Retina (tissue), 1 donor: ENCODE measurements at places on chromosomes 11 and 22.

DNA sequence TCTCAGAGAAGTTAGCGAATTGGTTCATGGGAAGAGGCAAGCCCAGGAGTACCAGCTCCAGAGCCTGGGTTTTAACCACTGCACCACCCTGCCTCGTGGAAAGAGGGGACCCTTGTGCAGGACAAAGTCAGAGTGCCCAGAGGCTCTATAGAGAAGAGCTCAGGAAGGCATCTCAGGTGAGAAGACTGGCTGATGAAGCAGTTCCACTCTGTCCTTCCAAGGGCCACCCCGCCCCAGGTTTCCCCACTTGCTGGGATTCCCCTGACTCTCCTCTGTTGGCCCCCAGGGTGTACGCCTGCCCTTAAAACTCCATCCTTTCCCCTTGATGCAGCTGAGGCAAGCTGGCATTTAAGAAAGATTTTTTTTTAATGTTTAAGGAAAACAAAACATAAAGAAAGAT, 265.8 kb downstream of the BUD13 start:
- no peak for DNase-seq

DNA sequence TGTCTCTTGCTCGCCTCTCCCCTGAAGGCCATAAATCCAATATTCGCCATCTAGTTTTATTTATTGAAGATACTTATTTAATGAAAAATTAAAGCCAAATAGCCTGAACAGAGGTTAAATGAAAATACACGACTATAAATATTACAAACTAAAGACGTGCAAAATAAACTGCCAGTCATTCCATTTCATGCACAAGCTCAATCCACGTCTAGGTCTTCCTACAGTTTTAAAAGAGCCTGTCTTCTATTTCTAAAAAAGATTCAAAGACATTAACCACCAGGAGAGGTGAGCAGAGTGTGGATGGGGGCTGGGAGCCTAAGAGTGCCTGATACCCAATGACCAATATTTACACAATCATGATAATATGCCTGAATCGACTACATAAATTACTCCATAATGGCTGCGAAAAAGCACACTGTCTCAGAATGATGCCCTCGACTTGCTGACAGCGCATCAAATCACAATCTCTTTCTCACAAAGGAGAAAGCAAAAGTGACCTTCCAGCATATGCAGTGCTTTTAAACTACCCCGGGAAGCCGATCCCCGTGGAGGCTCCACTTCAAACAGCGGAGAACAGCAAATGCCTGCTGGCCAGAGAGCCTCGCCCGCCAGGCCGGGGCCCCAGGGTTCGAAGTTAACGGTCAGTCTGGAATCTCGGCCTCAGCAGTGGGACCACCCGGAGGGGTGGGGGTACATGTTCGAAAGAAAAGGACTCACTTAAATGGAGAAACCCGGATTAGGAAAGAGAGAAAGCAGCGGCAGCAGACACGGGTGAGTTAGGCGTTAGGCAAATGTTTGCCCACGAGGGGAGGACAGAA, 1.7 kb downstream of the FCHSD2 start:
- DNase-seq, result peak; percentile 80

GRCh38 chr11:19777039-19777376, 64.4 kb downstream of the NAV2 start:
- DNase-seq, result no peak

GRCh38 chr11:70483077-70483861, 84.9 kb downstream of the CTTN start:
- DNase-seq, result no peak

DNA sequence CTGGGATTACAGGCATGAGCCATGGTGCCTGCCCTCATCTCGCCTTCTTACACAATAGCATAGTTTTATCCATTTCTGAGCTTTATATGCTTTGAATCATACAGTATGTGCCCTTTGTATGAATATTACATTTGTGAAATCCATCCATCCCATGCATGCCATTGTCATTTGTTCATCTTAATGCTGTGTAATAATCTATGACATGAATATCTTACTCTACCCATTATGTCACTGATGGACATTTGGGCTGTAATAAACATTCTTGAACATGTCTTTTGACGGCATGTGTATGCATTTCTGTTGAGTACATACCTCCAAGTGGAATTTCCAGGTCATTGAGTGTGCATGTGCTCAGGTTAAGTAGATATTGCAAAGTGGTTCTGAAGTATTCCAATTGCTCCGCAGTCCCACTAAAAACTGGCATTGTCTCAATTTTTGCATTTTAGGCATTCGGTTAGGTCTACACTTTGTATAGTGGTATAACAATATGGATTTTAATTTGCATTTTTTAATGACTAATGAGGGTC, 339.3 kb upstream of the SYN3 start:
- no peak for DNase-seq

DNA sequence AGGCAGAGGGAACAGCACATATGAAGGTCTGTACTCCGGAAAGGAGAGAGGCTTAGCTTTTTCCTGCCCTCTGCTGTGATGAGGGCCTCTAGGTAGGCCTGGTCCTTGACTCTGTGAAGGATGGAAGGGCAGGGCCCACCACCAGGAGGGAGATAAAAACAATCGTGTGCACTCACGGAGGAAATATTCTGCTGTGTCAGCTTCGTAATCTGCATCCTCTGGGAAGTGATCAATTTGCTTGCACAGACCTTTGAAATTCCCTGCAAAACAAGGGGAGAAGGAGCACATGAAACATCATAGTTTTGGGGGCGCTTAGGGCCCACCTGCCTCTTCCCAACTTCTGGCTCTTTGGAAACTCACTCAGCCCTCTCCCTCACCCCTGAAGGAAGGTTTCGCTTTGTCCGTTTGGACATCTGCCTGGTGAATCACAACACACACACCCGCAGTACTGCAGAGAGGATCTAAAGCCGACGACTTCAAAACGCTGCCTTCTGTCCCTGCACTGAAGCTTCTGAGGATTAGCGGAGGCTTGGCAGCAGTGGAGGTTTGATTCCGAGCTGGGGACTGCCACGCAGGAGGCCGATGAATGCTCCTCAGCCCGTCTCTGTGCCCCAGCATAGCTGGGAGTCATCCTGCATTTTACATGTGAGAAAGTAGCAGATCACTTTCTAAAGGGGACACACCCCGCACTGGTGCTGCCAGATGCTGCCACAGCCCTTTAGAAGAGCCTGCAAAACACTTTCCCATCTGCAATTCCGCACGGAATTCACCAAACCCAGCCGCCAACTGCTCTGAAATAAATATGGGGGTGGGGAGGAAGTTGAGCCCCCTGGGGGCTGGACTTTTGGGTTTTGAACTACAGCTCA, 58.6 kb upstream of the EIF3D start:
- DNase-seq, result no peak

DNA sequence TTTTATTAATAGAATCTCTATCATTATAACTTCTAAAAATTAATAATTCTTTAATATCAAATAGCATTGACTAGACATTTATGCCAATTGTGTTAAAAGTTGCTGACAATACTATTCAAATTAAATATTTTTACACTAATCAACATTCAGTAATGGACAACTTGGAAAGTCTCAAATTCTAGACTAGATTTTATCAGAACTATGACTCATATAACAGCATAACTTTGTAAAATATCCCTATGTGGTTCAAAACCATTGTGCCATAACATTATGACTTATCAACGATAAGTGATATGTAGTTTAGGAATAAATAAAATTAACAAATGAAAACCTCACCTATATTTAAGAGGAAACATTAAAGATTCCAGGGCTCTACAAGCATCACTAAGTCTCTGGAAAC, 291.8 kb downstream of the SBF2 start:
- no peak for DNase-seq

DNA sequence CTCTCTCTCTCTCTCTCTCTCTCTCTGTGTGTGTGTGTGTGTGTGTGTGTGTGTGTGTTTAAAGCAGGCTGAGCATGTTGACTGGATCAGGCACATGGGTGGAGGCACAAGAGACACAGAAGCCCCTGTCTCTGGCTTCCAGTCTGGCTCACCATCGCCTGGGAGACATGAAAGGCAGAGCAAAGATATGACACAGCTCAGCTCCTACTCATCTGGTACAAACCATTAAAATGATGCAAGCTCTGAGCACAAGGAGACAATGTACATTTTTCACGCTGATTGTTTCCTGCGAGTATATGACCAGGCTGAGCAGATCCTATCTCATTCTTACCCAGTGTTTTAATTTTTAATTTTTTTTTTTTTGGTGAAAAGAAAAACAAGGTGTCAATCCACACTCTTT, 9.5 kb downstream of the SLC6A5 start:
- DNase-seq, result no peak

DNA sequence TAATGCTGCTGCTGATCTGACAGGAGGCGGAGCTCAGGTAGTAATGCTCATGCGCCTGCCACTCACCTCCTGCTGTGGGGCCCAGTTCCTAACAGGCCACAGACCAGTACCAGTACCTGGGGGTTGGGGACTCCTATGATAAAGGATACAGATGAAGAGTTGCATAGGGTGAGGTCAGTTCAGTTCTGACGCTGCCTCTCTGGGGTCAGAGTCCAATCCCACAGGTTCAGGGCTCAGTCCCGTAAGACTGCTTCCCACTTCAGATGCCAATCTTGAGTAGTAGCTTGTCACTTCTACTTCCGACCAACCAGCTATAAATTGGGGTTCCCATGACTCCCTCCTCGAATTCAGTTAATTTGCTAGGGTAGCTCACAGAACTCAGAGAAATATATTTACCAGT, 8.6 kb downstream of the ASRGL1 start:
- no peak for DNase-seq

- DNase-seq, result no peak
These were observed 57.4 kb upstream of the SHISAL1 start for GRCh38 chr22:44369916-44370801.

DNA sequence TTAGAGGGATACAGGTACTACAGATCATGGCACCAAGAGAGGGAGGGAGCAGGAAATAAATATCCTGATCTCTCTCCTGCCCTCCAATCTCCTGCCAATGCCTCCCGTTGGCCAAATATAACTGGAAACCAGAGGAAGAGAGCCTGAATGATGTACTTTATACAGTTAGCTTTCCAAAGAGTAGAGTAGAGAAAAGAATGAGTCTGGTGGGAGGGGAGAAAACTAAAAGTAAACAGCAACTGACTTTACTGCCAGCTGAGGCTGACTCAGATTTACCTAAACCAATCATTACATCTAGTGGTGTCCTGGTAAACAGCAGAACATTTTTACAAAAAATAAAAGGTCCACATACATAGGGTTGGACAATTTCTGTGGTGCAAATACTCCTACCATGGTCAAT, 5.1 kb downstream of the MPZL3 start:
- DNase-seq, result no peak

GRCh38 chr22:19565382-19566278, 41.4 kb upstream of the CLDN5 start:
- no peak for DNase-seq

DNA sequence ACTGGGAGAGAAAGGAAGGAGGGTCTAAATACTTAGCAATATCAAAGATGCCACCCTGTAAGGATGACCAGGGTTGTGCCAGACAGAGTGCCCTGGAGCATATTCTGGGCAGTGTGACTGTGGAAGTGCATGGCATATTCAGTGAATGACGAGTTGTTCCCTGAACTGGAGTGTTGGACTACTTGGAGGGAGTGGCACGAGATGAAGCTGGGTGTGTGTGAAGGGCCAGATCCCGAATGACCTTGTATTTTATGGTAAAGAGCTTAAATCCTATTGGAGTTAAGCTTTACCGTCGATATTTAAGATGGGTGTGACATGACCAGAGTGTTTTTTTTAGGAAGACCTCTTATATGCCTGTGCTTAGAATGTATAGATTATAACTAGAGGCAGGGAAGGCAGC, 48.8 kb downstream of the STIM1 start:
- no peak for DNase-seq

DNA sequence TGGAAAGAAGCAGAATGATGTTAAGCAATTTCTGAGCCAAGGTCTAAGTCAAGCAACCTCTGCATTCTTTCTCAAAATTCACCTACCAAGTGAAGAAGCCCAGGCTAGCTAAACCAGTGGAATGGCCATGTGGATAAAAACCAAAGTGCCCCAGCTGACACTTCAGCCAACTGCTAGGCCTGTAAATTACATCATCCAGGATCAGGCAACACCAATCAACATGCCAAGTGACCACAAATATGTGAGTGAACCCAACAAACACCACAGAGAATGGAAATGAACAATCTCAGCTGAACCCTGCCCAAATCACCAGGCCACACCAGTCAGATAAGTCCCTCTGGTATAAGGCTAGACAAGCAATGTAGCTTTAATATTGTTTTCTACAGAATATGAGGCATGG, 25.1 kb upstream of the FJX1 start:
- DNase-seq, result no peak

GRCh38 chr11:6315811-6316425, 4.4 kb downstream of the CAVIN3 start:
- DNase-seq, result peak; percentile 71

DNA sequence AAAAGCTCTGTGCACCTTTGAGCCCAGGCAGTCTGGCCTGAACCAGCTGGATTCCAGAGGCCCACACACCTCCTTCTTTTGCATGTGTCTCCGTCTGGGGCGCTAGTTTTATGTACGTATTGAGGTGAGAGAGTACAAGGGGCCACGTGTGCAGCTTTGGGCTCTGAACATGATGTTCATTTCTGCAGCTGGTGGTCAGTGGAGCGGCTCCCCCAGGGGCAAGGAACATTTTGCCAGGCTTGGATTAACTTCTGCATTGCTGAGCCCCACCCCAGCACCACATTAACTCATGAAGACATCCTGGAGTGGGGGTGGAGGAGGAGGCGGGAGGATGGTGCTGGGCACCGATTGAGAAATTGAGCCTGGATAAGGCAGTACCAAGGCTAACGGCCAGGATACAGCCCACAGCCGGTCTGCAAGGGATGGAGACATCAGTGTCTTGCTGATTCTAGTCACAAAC, 13.8 kb downstream of the USP2 start:
- no peak for DNase-seq

DNA sequence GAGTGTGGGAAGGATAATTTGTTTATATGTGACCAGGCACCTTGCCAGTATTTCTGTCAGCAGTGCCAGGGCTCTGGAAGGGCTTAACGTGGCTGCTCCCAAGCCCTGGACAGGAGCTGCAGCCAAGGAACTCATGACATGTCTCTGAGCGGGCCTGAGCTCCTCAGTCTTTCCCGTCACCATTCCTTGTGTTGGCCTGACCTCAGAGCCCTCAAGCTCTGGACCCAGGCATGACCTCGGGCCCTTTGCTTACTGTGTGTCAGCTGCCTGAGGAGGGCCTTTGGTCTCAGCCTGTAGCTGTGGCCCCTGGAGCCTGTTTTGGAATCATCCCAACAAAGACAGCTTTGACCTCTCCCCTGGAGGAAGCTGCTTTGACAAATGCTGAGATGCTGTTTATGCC, 264.1 kb upstream of the PLET1 start:
- DNase-seq, result no peak

- no peak for DNase-seq
These were observed 12.8 kb downstream of the KCNC1 start for GRCh38 chr11:17747131-17747955.

DNA sequence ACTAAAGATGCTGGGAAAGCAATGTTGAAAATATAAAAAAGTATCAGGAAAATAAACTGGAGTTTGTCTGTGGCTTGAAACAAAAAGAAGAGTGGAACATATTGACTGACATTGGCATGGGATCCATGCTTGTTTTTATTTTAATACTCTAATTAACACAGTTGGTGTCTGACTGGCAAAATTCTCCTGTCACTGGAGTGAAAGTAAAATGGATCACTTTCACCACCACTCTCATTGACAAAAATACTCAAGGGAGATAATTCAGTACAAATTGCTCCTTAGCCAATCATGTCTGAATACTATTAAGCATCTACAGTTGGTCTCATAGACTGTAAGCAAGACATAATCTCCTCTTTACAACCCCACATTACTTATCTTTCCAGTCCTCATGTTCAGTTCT, 101.8 kb downstream of the DCDC1 start:
- no peak for DNase-seq
